Lung microvascular endothelial cell (primary cell): ENCODE measurements at places on chromosomes 3 and 15.

GRCh38 chr3:18440066-18440722, 15.1 kb upstream of the SATB1 start:
- no peak for DNase-seq

GRCh38 chr3:59502806-59503205, 453.0 kb upstream of the CFAP20DC start:
- no peak for DNase-seq

DNA sequence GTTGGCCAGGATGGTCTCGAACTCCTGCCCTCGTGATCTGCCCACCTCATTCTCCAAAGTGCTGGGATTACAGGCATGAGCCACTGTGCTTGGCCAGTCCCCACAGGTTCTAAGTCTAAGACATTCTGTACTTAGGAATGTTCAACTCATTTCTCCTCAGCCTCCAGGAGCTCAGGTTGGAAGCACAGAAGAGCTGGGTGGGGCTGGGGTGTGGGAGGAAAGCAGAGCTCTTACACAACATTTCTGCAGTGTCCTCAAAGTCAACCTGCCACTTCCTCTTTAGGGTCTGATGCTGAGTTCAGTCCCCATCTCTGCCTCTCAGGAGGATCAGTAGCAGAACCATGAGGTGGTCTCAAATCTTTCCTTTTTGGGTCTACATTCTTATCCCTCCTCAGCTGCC, 75.5 kb downstream of the MRPL46 start:
- no peak for DNase-seq

- no peak for DNase-seq
Observed at GRCh38 chr3:142282503-142282902, 57.1 kb upstream of the GK5 start.

DNA sequence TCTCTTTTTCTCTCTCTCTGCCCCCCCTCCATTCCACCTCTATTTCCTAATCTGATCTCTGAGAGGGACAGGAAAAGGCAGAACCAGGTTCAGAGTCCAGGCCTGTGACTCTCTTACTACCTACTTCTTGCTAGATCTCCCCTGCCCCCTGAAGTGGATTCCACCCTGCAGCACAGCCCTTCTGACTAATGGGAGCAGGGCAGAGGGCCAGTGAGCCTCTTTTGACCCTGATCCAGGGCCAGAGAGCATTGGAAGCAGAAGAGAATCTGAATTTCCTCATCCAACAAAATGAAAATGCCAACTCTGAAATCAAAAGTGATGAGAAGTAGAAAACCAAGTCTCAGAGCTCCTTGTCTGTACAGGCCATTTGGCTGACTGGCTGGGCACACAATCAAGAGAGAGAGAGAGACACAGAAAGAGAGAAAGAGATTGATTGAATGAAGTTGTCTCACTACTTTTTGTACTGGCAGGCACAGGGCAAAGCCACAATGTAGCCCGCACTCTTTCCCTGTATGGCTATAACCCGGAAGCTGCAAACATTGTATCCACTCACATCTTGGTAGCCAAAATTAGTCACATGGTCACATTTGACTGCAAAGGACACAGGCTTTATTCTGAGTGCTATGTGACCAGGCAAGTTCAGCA, 31.6 kb upstream of the GLCE start:
- no peak for DNase-seq

DNA sequence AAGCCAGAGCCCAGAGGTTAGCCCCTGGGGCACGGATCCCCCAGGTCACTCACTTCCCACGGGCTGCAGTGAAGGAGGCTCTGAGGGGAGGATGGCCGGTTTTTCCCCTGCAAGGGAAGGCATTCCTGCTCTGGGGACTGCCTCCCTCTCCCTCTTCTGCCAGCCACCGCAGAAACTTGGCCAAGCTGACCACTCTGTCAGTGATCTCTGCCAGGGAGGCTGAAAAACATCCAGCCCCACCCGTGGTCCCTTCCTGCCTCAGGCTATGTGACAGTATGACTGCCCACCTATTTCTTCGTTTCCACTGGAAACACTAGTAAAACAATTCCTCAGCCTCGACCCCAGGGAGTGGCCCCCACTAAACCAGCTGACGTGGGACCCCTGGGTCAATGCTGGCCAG, 14.6 kb upstream of the FANCD2 start:
- DNase-seq, result no peak

GRCh38 chr3:169613053-169613803, 50.3 kb downstream of the MECOM start:
- DNase-seq, result no peak

DNA sequence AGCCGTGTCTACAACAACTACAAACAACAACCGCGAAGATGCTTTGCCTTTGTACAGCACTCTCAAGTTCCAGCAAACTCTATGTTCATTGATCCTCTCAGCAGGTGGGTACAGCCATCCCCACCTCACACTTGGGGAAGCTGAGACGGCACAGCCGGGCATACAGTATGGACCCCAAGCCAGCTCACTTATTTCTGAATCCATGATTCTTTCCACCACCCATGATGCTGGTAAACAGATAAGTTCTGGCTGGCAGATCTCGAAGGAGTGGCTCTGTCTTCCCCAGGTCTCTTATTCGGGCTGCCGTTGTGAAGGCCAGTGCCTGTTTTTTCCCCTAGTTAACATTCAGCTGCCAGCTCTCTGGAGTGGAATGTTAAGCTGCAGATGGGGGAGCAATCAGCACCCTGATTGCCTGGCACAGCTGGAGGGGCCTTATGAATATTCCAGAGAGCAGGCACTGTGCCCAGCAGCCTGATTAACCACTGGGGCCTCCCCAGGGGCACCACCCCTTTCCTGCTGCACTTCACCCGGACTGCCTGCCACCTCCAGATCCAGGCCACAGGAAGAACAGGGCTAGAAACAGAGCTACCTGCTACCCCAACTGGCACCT, 73.2 kb downstream of the CORO2B start:
- DNase-seq, result no peak

DNA sequence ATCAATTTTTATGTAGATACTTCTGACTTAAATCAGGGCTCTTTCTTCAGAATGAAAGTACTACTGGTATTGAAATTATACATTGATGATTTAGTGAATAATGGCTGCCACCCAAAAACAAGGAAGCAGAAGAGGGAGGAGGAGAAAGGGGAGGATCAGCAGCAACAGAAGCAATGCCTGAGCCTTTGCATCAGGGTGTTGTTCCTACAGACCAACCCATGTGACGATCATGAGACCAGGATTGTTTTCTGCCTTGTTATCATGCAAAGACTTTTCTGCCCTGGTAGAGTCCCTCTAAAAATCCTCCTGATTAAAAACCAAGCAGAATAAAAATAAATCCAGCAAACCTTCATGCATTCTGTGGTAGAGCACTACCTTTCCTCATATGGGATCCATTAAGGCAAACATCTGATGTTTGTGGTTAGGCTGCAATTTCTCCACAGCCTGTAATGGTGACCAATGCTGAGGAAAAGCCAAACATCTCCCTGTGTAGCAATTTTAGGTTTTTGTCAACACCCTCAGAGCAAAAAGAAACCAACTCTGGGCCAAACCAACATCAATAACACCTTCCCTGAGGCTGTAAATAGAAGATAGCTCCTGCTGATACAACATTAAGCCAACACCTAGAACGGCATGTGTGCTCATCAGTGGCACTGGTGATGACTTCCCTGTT, 191.7 kb downstream of the ATP8B4 start:
- no peak for DNase-seq

- DNase-seq, result no peak
Observed at GRCh38 chr3:6781092-6781491, 79.8 kb upstream of the GRM7 start.

- DNase-seq, result no peak
Observed at GRCh38 chr3:57825116-57825515, 69.0 kb downstream of the SLMAP start.

DNA sequence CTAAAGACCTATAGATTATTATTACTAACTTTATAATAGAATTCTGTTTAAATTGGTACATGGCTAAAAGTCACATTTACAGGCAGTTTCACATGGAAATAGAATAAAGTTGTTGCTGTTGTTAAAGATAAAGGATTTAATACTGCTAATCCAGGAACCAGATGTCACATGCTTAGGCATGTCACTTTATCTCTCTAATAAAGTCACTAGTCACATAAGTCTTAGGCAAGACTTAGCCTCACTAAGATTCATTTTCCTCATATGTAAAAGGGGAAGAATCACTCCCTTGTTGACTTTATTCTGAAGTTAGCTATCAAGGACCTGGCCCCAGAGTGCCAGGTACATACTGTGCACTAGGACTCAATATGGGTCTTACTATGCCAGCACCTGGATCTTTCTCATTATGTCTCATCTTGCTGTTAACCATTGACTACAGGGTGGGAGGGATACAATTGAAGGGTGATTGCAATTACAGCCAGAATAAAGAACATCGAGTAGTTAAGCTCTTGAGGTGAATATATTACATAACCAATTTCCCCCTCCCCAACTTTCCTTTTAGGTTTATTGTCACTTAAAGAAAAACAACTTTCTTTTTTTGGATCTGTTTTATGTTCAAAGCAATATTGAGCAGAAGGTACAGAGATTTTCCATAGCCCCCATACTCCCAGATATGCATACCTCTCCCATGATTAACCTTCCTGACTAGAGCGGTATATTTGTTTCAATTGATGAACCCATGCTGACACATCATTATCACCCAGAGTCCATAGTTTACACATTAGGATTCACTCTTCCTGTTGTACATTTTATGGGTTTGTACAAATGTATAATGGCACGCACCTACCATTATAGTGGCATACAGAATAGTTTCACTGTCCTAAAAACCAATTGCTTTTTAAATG, 36.6 kb downstream of the LNP1 start:
- peak; percentile 10 for DNase-seq

- DNase-seq, result peak; percentile 72
Observed at GRCh38 chr3:139310474-139310933, 33.3 kb upstream of the MRPS22 start.

DNA sequence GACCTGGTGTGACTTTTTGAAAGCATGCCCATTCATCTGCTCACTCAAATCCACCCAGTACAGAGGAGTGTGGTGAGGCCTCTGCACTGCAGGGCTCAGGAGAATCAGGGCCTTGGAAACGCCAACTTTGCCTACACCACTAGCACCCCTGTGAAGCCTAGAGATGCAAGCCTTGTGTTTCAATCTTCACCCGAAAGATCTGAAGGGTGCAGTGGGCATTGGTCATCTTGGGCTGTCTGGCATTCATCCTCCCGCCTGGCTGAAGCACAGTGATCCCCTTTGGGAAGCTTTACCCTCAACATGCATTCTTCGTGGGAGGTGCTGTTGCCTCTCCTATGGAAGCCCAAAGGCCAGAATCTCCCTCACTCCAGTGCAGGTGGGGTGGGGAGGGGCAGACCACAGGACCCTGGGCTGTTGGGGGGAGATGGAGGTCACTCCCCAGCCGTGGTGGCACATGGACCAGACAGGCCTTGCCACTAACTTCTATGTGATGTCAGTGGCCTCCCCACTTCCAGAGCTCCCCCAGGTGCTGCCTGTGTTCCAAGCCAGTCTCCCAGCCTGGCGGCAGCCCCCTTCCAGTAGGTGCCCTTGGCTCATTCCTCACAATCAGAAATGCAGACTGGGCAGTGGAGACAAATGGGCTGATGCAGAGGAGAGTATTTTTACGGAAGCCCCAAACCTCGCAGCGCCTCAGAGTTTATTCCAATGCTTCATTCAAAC, 92.5 kb downstream of the ADAMTS17 start:
- no peak for DNase-seq

DNA sequence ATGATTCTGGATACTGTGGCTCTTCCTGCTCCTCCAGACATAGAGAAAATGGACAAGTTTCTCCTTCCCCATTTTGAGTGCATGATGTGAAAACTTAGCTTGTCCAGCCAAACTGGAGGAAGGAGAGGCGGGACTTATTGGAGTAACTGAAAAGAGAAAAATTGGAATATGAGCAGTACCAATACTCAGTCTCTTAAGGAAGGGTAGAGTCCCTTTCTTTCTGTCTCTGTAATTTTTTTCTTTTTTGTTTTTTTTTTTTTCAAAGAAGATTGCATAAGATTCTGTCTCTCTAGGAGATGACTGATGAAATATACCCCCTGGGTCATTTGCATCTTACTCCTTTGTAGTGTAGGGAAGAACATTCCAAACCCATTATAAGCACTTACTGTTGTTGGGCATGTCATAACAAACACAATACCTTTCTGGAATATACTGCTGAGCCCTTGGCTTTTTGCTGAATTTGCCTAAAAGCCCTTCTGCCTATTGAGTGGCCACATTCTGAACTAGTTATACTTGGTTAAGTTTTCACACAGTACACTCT, 498.1 kb upstream of the TPRG1 start:
- peak; percentile 36 for DNase-seq

- no peak for DNase-seq
Observed at GRCh38 chr3:174812172-174812862, 46.8 kb upstream of the NAALADL2 start.

GRCh38 chr15:82979726-82980125, 6.3 kb upstream of the RAMAC start:
- DNase-seq, result no peak

DNA sequence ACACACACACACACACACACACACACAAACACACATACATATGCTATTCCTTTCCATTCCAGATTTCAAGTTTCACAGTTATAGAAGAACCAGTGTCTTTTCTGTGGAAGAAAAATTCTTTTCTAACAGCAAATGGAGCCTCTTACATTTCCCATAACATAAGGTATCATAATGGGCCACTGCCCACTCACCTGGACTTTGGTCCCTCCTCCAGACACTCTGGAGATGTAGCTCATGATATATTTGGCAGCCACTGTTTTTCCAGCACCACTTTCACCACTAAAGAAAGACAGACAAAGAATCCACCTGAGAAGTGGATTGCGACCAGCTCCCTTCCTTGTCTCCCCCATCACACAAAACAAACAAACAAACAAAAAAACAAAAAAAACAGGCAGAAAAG, 29.8 kb downstream of the LDHAL6B start:
- DNase-seq, result no peak

- no peak for DNase-seq
Observed at GRCh38 chr3:106049821-106050220, 181.0 kb upstream of the CBLB start.

- no peak for DNase-seq
Observed at GRCh38 chr15:40363611-40364010, 5.6 kb downstream of the DISP2 start.

- no peak for DNase-seq
Observed at GRCh38 chr15:53978253-53978906, at the start of gene UNC13C. Gene UNC13C (plus strand): TSS chr15:53978441. CDS start chr15:54012904, 34,463 bp downstream.

- DNase-seq, result no peak
Observed at GRCh38 chr3:100090669-100091005, 23.7 kb downstream of the FILIP1L start.

DNA sequence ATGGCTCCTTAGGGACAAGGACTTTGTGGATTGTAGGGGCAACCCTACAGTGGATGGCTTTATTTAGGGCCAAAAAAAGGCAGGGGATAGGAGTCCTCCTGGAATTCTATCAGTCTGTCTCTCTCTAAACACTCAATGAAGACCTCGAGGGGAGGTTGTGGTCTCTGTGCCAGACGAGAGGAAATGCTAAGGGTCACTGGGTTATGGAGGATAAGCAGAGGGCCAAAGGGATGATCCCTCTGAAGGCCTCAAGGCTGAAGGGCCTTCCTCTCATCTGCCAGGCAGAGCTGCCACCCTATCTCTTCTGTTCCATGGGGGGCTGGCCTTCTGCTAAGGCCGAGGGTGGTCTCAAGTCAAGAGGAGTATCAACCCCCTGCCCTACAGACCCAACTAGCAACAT, 27.0 kb downstream of the PLXNB1 start:
- no peak for DNase-seq
